ENCODE measurements at places on chromosomes 1 and 21.
A peak's percentile ranks its signal among the peaks of the same experiment; 100 is the strongest.

- DNase-seq: no peak
These were observed 841.1 kb upstream of the TMPRSS15 start for GRCh38 chr21:19244502-19245187.

DNA sequence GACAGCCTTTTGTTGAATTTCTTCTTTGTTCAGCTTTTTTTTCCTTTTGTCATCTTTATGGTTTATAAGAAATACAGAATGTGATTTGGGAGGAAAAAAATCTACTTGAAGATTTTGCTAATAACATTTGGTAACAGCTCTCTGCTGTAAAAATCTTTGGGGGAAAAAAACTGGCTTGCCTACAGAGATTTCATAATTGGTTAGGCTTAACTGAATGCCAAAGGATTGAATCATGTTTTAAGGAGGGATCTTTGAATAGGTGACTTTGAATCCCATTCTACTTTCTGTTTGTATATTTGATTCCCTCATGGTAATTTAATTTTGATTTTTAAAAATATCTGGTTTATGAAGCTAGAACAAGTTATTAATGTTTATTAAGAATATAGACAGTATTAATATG lies 3.2 kb downstream of the BTF3L4 start:
- no peak for DNase-seq

GRCh38 chr1:186957314-186957713 lies 128.6 kb downstream of the PLA2G4A start:
- DNase-seq: no peak

GRCh38 chr1:183913567-183913993 lies 108.7 kb downstream of the RGL1 start:
- DNase-seq: no peak

- DNase-seq: no peak
These were observed 8.1 kb downstream of the FOXD2 start for GRCh38 chr1:47445823-47446550.

DNA sequence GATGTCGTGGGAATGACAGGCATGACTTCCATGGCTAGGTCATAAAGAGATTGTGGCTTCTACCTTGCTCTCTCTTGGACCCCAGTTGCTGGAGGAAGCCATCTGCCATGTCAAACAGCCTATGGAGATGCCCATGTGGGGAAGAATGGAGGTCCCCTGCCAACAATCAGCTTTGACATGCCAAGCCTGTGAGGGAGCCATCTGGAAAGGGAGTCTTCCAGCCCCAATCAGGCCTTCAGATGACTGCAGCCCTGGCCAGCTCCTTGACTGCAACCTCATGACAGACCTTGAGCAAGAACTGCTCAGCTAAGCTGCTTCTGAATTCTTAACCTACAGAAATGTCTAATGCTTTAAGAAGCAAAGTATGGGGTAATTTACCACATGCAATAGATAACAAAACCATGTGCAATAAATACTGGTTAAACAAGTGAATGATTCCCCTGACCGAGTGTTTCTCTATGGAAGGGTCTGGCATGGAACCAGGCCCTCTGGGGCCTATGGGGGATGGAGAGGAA lies 187.1 kb downstream of the HIVEP3 start:
- no peak for DNase-seq

DNA sequence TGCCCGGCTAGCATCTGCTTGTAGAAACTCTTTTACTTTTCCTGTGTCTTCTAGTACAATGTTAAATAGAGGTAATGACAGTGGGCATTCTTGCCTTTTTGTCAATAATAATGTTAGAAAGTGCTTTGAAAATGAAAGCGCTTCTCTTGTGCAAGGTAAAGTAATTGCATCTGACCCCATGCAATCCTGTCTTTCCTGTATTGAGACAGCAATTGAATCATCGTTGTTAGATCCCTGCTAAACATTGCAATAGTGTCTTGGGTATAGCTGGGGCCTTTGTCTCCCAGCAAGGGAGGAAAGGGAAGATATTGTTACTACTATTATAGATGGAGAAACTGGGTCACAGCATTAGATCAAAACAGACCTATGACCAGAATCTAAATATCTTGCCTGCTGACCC lies 80.9 kb downstream of the TLR5 start:
- no peak for DNase-seq

- no peak for DNase-seq
These were observed 192.4 kb downstream of the HMCN1 start for GRCh38 chr1:185926588-185926987.

DNA sequence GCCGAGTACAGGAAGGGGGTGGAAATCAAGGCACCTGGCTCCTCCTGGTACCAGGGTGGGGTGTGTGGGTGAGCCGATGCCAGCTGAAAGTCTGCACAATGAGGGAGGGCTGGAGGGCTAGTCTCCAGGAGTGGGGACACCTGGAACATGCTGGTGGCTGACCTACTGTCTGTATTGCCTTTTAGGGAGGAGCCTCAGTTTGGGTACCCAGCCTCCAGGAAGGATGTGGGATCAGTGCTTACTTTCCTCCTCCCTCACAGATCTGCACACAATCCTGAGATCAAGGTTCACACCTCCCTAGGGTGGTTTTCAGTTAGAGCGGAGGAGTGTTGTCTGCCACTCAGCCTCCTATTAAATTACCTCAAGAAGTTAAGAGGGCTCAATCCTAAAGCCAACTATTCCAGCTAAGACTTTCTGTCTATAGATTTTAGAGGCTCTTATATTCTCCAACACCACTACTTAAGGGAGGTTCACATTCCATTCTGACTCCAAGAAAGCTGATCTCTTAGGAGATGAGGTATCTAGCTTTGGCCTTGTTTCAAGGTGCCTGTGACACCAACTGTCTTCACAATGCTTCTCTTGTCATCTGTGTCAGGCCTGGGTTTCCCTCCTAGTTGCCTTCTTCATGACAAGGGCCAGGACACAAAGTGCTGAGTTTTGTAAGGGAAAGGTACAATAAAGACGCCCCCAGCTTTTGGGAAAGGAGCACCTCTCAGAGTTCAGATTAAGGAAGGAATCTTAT lies 15.7 kb downstream of the SSR2 start:
- DNase-seq: no peak

DNA sequence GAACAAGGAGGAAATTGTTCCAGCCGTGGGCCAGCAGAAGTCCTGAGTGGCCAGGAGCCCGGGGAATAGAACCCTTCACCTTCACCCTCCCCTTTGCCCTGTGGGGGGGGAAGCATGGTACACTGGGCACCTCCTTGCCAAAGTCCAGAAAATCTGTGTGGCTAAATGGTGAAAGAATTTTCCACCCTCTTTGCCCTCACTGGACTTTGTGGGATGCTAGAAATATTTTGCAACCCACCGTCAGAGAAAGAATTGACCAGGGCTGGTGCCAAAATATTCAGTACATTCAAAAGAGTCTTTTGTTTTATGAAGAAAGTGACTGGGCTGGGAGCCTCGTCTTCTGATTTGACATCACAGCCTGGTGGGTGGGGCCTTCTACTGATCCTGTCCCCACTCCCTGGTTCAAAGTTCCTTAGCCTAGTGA lies 14.6 kb downstream of the NFASC start:
- DNase-seq: peak; percentile 83

DNA sequence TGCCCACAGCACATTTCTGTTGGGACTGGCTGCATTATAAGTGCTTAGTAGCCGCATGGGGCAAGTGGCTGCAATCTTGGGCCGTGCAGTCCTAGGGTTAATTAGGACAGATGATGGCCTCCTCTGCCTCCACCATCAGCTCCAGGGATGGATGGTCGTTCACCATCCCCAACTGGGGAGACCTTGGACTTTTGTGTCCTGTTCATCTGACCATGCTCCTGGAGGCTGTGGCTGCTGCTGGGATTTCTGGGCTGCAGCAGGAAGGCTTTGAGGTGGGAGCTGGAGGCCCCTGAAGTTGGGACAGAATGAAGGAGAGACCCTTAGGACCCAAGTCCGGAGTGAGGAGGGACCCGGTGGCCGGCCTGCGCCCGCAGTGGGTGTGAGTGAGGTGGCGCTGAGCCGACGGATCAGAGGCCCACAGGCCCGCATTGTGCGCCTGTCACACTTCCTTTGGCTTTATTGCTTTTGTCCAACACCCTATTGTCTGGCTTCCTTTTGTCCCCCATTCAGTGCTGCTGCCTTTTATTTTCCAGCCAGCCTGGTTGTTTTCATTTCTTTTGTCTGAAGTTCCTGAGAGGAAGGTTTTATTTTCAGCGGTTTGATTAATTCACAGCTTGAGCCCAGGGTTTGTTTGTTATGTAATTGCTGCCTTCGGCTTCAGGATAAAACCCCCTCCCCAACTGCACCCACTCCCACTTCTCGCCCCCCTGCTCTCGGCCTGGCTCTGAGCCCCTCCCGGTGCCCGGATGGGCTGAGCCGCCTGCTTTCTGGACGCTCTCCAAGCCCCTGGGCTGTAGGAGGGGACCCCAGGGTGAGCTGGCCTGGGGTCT lies 35.6 kb downstream of the SOX13 start:
- DNase-seq: no peak

DNA sequence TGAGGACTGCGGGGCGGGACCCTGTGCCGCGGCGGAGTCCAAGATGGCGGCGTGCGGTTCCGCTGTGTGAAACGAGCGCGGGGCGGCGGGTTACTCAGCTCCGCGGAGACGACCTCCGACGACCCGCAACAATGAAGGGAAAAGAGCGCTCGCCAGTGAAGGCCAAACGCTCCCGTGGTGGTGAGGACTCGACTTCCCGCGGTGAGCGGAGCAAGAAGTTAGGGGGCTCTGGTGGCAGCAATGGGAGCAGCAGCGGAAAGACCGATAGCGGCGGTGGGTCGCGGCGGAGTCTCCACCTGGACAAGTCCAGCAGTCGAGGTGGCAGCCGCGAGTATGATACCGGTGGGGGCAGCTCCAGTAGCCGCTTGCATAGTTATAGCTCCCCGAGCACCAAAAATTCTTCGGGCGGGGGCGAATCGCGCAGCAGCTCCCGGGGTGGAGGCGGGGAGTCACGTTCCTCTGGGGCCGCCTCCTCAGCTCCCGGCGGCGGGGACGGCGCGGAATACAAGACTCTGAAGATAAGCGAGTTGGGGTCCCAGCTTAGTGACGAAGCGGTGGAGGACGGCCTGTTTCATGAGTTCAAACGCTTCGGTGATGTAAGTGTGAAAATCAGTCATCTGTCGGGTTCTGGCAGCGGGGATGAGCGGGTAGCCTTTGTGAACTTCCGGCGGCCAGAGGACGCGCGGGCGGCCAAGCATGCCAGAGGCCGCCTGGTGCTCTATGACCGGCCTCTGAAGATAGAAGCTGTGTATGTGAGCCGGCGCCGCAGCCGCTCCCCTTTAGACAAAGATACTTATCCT lies 430 bp downstream of the RBM15 start:
- DNase-seq: no peak
